IMR-90 (cell line): ENCODE measurements at places on chromosomes 11 and 22.

DNA sequence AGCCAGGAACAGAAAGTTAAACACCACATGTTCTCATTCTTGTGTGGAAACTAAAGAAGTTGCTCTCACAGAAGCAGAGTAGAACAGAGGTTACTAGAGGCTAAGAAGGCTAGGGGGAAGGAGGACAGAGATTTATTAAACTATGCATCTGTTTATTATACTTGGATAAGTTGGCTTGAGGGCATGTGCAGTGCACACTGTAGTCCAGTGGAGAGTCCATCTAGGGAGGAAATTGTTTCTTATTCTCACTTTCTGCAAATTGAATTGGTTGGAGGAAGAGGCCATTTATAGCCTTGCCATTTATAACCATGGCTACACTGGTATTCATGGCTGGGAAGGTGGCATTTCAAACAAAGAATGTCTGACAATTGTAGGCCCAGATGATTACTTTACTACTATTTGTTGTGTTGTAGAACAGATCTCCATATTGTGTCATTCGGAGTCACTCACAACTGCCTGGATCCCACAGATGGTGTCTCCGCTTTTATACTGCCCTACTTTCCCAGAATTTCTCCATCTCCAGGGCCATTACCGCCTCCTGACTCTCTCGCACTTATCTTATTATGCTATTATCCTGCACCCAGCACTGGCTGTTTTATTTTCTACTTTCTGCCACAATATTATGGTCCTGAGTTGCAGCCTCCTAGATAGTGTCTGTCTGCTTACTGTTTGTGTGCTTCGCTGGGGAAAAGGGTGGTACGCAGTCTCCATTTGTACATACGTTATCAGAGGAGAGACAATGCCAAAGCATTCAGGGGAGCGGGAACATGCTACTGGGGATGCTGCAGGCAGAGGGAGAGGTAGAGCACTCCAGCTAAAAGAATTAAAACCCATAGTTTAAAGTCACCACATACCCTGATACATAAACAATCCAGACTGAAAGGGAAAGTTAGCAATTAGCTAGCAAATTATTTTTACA lies 169.3 kb upstream of the BLID start:
- DNase-seq: peak; percentile 69

- DNase-seq: peak; percentile 76
Measured at GRCh38 chr11:27395556-27396258, 32.7 kb upstream of the CCDC34 start.

- no peak for DNase-seq
Measured at GRCh38 chr11:125071846-125072217, 8.7 kb downstream of the SLC37A2 start.

GRCh38 chr22:41762980-41763779 lies 37.3 kb upstream of the CCDC134 start:
- no peak for DNase-seq

GRCh38 chr11:17208257-17208999 lies 642 bp upstream of the PIK3C2A start:
- peak; percentile 59 for DNase-seq

DNA sequence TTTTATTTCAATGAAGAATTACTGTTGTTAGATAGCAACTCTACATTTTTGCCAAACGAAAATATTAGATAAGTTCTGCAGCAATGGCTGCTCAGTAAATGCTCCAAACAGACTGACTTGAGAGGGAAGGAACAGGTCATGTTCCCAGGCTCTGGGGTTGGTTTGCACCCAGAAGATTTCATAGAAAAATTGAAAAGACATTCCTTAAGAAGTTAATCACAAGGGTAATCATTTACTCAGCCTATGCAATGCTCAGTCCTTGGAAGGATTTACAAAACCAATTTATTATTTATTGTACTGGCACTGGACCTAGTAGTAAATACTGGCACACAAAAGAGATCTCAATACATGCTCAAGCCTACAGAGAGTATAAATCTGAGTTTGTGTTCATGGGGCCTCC lies 179.1 kb upstream of the MTNR1B start:
- DNase-seq: no peak

- no peak for DNase-seq
Measured at GRCh38 chr11:72580642-72580950, 93.6 kb downstream of the PDE2A start.

- no peak for DNase-seq
Measured at GRCh38 chr22:31045900-31046538, 35.1 kb upstream of the SMTN start.

- peak; percentile 28 for DNase-seq
Measured at GRCh38 chr22:39384750-39385480, 14.7 kb upstream of the TAB1 start.

- DNase-seq: no peak
Measured at GRCh38 chr11:11230087-11230486, 123.0 kb downstream of the CSNK2A3 start.

DNA sequence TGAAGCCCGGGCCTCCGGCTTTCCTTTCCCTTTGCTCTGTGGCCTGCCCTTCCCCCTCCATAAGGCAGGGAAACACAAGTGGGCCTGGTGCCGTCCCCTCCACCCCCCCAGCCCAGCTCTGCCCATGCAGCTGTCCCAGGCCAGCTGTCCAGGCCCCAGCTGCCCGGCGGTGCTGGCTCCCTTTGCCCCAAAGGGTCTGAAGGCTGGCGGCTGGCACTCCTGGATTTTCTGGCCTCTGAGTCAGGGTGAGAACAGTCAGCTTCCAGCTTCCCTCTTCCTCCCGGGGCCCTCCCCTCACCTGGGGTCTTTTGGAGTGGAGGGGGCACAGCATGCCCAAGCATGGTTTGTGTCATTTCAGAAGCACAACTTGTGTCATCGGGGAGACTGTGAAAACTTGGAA lies 27.8 kb downstream of the CD82 start:
- no peak for DNase-seq

DNA sequence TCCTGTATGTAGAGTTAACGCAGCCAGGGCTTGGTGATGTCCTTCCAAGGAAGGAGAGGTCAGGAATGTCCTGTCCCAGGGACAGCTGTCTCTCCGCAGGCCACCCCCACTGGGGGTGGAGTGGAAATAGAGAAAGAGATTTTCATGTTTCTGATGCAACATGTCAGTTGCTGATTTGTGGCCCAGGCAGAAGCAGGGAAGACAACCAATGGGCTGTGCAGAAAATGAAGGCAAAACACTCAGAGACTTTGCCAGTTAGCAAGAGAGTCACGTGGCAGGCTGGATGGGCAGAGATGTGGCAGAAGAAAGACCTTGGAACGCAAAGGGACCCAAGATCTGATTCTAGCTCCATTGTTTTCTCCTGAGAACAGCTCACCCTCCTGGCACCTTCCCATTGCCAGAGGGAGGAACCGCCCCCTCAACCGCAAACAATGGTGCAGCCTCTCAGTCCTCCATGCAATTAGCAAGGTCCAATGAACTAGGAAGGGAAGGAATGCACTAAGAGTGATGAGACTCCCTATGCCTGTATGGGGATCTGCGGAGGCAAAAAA lies 71.0 kb downstream of the SYN3 start:
- DNase-seq: no peak

GRCh38 chr11:57896361-57897145 lies 127.1 kb upstream of the OR9Q1 start:
- DNase-seq: peak; percentile 1

- DNase-seq: no peak
Measured at GRCh38 chr11:67119585-67120391, 725 bp downstream of the KDM2A start.

DNA sequence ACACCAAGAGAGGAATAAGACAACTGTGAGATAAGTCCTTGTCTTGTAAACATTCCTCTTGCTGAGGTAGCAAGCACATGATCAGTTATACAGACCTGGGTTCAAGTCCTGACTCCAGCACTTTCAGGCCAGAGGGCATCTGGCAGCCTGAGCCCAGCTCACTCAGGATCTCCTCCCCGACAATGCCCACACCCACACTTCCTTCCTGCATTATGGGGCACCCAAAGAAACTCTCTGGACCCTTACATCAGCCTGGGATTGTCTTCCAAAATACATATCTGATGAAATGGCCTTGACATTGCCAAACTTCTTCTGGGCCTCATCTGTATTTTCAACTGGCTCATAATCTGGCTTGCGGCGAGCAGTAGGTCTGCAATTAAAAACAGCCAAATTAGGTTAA lies 48.6 kb downstream of the ARFGAP3 start:
- DNase-seq: no peak

DNA sequence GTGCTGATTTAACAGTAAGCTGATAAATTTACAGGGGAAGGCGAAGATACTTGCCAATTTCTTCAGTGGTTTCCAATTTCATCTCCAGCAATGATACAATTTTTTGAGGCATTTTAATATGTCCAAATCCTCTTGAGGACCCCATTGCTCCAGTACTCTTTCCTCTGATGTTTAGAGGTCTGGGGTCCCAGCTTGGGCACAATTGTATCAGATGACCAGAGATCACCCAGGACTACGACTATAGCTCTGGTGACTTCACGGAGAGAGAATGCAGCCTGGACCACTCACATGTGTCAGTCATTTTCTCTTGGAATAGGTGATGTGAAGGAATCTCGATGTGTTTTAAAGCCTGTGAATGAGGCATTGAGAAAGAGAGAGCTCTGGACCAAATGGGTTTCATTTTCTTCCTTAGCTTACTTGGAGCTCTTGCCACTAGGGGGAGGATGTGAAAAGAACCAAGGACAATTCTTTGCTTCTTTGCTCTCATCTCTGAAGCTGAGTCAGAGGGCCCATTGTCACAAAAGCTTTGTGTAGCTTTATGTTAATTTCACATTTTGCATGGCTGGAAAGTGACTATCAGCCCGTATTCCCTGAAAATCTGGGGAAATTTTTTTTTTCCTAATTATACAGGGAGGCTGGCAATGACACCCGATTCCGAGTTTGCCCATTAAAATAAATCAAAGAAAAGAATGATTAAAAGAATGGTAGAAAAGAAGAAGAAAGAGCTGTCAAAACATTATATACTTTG lies 6.7 kb upstream of the CCDC90B start:
- peak; percentile 73 for DNase-seq

GRCh38 chr11:61766353-61766841 lies 14.0 kb downstream of the MYRF start:
- DNase-seq: peak; percentile 86

DNA sequence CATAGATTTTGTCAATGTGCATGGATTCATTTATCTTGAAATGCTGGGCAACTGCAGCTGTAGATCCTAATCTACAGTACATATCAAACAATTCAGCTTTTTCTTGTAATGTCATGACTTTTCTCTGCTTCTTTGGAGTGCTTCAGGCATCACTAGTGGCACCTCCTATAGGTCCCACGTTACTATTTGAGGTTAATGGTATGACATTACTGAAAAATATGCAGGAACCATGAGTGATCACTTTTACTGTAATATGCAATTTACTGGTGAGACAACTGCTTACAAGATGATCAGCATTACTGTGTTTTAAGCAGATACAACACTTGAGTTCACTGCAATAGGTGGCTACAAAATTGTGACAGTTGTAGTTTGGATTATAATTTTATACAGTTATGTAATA lies 3.0 kb downstream of the CENATAC start:
- DNase-seq: peak; percentile 58

DNA sequence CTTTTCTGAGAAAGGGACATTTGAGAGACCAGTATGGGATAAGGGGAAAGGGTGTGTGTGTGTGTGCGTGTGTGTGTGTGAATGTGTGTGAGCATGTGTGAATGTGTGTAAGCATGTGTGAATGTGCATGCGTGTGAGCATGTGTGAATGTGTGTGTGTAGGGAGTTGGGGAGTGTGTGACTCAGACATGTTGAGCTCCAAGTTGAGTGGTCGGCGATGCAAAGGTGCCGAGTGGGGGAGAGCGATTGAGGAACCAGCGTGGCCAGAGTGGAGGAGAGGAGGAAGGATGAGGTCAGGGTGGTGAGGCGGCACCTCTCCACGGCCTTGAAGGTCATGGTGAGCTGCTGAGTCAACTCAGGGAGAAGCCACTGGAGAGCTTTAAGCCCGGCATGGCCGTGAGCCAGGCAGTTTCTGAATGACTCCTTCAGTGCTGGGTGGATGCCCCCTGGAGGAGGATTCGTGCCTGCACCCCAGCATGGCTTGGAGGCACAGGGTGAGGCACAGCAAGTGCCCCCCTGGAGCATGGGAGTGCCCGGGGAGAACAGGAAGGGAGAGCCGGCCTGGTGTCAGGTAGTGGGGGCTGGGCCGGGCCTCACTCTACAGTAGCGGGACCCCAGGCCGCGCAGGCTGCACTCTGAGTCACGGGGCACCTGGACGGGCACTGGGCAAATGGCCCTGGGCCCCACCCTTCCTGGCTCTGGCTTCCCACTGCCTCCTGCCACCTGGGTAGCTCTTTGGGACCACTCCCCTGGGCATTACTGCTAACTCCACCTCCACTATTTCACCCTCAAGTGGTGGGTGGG lies 8.2 kb upstream of the CCDC88B start:
- peak; percentile 87 for DNase-seq

- DNase-seq: no peak
Measured at GRCh38 chr11:1521382-1522080, 35.0 kb upstream of the MOB2 start.

GRCh38 chr11:125170510-125171031 lies 6.0 kb downstream of the PKNOX2 start:
- peak; percentile 92 for DNase-seq

GRCh38 chr22:35226958-35227647 lies 30.2 kb upstream of the HMGXB4 start:
- no peak for DNase-seq
